Epithelial cell of prostate (primary cell): ENCODE measurements at places on chromosomes 12 and 14.

DNA sequence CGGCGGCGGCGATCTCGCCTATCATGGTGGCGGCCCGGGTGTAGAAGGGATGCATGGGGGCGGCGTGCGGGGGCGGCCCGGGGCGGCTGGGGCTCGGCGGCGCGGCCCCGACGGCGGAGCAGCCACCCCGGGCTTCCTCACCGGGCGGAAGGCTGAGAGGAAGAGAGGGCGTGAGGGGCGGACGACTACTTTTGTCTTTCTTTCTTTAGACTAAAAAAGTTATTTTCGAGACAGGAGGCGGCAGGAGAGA is 240 bp downstream of the BTG1 start:
- no peak for DNase-seq

DNA sequence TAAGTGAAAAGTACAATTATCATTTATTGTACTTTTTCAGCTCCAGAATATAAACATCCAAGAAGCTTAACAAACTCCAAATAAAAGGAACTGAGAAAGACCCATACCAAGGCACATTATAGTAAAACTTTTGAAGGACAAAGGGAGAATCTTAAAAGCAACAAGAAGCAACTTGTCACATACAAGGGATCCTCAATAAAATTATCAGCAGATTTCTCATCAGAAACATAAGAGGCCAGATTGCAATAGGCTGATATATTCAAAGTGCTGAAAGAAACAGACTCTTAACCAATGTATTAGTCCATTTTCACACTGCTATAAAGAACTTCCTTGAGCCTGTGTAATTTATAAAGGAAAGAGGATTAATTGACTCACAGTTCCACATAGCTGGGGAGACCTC is 48.3 kb downstream of the TTC7B start:
- DNase-seq, result no peak

GRCh38 chr12:60935981-60936761 is 1324.0 kb upstream of the USP15 start:
- DNase-seq, result no peak

DNA sequence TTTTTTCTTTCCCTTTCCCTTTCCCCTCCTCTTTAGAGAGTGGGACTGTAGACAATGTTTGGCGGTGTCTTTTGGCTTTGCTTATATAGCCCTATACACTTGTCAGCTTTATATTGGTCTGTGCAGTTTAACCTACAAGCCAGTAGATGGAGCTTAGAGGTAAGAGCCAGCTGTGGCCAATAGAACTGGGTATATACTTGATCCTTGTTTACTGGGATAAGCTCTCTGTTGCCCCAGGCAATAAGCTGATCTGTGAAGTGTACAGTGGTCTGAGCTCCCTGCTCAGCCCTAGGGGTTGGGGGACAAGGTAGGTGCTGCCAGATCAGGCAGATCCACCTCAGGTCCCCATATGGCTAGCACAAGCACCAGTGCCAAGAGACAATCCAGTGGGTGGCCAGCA is 434.1 kb downstream of the NOVA1 start:
- DNase-seq, result peak; percentile 14

GRCh38 chr14:103524002-103524935 is 1.6 kb upstream of the CKB start:
- DNase-seq, result no peak

GRCh38 chr14:64556526-64556925 is 6.8 kb downstream of the PPP1R36 start:
- DNase-seq, result no peak

DNA sequence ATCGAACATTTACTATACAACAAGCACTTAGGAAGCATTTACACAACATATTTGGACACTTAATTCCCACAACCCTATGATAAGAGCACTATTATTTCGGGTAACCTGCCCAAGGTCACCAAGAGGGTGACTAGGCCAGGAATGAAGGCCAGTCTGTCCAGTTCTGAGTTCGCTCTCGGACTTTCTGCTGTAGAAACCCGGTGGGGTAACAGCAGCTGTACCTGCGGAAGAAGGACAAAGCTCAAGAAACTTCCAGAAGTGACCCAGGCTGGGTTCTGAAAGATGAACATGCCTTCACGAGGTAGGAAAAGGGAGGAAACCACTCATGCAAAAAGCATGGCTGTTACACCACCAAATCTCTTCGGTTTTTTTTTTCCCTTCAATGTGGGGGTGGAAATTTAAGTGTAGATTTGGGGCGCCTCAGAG is 10.8 kb downstream of the PLA2G1B start:
- DNase-seq, result no peak

- DNase-seq, result no peak
Measured at GRCh38 chr12:3751151-3752095, 1.5 kb downstream of the CRACR2A start.

DNA sequence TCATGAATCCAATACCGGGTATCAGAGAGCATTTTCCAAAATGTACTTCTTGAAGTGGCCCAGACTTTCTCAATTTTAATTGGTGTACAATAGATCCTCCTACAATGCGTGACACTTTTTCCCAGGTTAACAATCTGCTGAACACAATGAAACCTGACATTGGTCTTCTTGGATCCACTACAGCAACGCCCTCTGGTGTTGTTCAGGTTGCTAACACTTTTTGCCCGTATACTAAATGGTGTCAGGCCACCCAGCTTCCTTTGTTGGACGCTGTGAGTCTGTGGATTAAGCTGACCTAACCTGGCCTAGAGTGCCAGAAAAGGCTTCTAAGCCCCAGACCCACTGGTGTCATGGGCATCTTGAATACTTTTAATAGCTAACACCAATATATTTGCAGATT is 89.2 kb downstream of the KCNK10 start:
- no peak for DNase-seq

DNA sequence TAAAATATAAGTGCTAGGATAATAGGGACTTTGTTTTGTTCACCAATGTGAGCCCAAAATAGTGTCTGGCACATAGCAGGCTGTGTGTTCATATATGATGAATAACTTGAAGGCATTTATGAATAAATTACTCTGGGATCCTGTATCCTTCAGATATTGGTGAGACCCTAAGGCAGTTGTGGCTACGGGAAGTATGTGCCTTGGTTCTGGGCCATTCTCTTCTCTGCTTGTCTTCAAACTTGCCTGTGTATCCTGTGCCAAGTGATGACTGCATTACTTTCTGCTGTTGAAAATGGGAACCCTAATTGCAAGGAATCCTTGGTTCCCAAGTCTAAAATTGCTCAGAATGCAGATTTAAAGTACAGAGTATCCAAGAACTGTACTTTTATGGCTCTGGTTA is 67.6 kb upstream of the KTN1 start:
- DNase-seq, result no peak

GRCh38 chr12:122610207-122610606 is 83.2 kb downstream of the KNTC1 start:
- DNase-seq, result no peak

- DNase-seq, result no peak
Measured at GRCh38 chr12:126189856-126190255, 1124.6 kb downstream of the AACS start.
